Lower lobe of right lung (tissue), 2 donors: ENCODE measurements at places on chromosomes 6 and 20. TPM values are rescaled to one million over a fixed set of nuclear protein-coding genes. Genes with fewer than 3 reads are reported as not detected.

The CHMP4B gene
- total RNA-seq: 91.2 TPM

- no peaks in the 10 kb centered on the region for H3K27me3 ChIP-seq
- no peak overlapping the region for H3K4me3 ChIP-seq
- H3K36me3 ChIP-seq: no peaks in the 10 kb centered on the region
- DNase-seq: no peak
These were observed 344.2 kb downstream of the RFPL4B start for GRCh38 chr6:112691289-112691688.

The GRM1 gene
- 0.09 TPM for total RNA-seq

- H3K36me3 ChIP-seq: peaks cover 26% of the 10 kb centered on the region
- no peak for DNase-seq
- no peaks in the 10 kb centered on the region for H3K4me1 ChIP-seq
- H3K4me3 ChIP-seq: no peak overlapping the region
These were observed 74.6 kb upstream of the LAMP5 start for GRCh38 chr20:9439806-9440205.

DNA sequence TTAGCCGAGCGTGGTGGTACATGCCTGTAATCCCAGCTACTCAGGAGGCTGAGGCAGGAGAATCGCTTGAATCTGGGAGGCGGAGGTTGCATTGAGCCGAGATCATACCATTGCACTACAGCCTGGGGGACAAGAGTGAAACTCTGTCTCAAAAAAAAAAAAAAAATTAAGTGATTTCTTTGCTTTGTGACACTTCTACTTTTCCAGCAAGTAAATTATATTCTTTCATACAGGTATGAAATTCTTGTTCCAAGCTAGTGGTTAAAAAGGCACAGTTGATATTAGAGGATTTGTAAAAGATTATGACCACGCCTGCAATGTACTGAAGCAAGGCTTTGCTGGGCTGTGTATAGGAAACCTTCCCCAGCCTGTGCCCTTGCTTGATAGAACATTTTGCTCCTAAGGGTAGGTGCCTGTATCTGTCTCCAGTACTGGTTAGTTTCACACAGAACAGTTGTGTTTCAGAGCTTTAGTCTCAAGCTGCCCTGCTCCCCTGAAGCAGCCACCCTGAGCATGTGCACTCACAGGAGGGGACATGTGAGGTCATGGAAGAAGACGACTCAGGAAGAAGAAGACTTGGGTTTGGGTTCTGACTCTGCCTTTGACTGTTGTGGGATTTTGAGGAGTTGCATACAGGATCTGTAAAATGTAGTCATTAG, 10.2 kb downstream of the PTPN1 start:
- no peak for DNase-seq
- no peak overlapping the region for H3K4me3 ChIP-seq
- H3K27me3 ChIP-seq: no peaks in the 10 kb centered on the region
- H3K27ac ChIP-seq: peak overlapping the region; percentile 37
- H3K4me1 ChIP-seq: peaks cover 99% of the 10 kb centered on the region

The SIM1 gene
- not detected for total RNA-seq
